ENCODE measurements at places on chromosomes 1 and 21.

- DNase-seq, result no peak
Observed at GRCh38 chr1:46528297-46528955, 23.0 kb downstream of the KNCN start.

- no peak for DNase-seq
Observed at GRCh38 chr1:75129660-75129982, 4.6 kb upstream of the LHX8 start.

DNA sequence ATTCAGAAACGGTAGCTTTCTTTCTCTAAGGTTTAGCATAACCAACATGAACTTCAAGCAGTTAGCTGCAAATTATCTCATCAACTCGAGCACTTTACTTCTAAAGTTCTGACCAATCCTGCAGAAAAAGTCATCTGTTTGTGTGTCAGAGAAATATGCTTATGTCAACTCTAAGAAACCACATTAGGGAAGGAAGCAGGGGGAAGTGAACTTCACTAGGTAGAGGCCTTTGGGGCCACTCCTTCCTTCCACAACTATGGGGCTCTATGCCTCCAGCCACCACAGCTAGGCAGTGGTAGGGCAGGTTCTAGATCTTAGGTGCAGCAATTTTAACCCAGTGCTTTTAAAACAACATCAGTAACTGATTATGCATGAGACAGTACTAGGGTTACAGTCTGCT, 375.9 kb downstream of the DSCAM start:
- no peak for DNase-seq

- peak; percentile 45 for DNase-seq
Observed at GRCh38 chr1:183568176-183569021, 21.9 kb downstream of the NCF2 start.

- DNase-seq, result no peak
Observed at GRCh38 chr1:3712573-3713535, 39.4 kb upstream of the CCDC27 start.

- peak; percentile 73 for DNase-seq
Observed at GRCh38 chr1:10932088-10932487, 80.4 kb upstream of the TARDBP start.

GRCh38 chr1:245990315-245991022, 516.6 kb downstream of the SMYD3 start:
- DNase-seq, result no peak

- DNase-seq, result no peak
Observed at GRCh38 chr1:168086438-168086837, 50.3 kb downstream of the GPR161 start.

DNA sequence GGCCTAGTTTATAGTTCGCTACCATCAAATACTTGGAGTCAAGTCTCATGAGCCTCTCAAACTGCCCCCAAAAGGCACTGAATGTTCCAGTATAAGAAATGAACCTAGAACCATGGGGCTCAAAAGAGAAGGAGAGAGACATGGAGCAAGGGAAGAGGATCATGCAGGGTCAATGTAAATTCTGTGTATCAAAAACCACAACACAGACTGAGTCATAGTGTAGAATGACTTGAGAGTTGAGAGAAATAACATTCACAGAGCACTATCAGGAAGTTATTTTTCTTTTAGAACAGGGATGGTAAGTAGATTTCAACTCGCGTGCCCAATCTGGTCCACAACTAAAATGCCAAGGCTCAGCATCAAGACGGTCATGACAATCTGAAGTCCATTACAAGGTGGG, 59.8 kb downstream of the GNG12 start:
- no peak for DNase-seq

DNA sequence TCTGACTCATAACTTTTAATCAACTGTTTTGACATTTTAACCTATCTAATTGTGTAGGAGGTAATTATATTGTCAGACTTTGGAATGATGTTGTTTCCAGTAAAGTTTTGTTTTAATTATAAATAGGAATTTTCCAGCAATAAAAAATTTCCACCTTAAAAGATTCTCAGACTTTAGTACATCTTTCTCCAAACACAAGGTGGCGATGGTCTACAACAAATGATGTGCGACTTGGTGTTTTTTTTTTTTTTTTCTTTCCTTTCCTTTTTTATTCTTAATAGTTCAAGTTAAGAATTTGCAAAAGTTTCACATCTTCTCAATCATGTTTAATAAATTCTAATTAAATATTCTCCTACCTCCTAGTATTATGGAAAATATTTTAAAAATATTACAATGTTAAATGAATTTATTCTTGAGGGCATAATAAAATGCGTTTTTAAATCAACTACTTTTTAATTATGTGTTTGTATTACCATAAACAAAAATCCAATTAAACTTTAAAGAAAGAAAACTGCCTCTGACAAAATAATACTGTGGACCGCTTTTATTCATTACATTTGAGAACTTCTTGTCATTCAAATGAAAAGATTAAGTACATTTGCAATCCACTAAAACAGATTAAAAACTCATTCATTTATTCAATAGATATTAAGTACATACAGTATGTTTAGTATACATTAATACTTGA, 4.4 kb upstream of the ADAMTS1 start:
- DNase-seq, result no peak

Measured in activated CD4-positive, alpha-beta memory T cell treated with anti-CD3 and anti-CD28 coated beads for 36 hours (primary cell).